ENCODE measurements at places on chromosomes 5 and 9.

GRCh38 chr9:123689701-123690428, 240.1 kb downstream of the DENND1A start:
- no peak for DNase-seq

- DNase-seq, result peak; percentile 47
Observed at GRCh38 chr9:97987487-97987886, 4.3 kb downstream of the ANP32B start.

DNA sequence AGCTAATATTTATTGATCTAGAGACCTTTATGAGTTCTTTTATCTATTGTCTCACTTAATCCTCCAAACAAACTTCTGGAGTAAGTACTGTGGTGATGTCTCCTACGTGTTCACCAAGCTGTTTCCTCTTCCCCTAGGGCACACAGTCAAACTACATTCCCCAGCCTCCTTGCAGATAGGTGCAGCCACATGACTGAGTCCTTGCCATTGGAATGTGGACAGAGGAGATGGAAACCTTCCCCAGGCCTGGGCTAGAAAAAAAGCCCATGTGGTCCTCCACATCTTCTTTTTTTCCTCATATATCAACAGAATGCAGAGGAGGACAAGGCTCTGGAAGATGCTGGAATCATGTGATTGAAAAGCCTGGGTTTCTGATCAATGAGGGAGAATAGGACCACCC, 88.0 kb downstream of the ANKRD55 start:
- DNase-seq, result no peak

DNA sequence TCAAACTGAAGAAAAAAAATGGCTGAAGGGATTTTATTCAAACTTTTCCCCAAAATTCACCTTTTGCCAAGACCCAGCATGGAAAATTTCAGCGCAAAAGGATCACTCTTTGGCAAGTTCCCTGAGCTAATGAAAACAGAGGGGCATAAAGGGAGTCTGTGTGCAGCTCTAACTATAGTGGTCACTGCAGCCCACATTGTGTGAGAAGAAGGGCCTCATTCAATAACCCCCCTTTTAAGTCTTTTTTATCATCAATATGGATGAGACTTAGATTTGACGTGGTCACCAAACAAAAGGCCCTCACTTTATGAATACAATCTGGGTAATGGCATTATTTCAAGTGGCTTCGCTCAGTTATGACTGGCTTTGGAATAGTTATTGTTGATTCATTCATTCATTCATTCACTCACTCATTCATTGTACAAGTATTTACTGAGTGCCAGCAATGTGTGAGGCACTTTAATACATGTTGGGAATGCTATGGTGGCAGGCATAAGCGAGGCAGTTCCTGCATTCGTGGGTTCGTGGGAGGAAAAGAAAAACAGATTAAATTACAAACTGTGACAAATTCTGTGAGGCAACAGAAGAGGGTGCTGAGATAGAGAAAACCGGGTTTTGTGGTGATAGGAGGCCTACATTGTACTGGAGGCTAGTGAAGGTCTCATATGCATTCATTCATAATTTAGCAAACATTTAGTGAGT, 145.7 kb upstream of the KLF4 start:
- no peak for DNase-seq

DNA sequence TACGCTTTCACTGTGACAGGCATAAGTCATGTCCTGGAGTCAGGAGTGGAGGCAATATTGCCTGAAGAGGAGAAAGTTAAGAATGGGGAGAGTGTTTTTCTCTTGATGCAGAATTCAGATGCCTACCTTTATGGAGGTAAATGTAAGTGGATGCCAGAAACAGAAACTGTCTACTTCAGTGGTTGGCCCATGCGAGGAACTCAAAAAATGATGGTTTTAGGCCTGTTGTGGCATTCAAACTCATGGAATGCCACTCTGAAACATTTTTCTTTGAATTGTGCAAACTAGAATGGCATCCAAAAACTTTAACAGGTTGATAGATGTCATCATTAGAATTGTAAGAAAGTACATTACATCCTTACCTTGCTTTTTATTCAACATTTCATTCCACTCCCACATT, 47.7 kb upstream of the NTRK2 start:
- no peak for DNase-seq

GRCh38 chr5:33300209-33300742, 140.5 kb upstream of the TARS1 start:
- DNase-seq, result no peak

GRCh38 chr9:137220317-137221094, 1.5 kb downstream of the RNF208 start:
- no peak for DNase-seq

DNA sequence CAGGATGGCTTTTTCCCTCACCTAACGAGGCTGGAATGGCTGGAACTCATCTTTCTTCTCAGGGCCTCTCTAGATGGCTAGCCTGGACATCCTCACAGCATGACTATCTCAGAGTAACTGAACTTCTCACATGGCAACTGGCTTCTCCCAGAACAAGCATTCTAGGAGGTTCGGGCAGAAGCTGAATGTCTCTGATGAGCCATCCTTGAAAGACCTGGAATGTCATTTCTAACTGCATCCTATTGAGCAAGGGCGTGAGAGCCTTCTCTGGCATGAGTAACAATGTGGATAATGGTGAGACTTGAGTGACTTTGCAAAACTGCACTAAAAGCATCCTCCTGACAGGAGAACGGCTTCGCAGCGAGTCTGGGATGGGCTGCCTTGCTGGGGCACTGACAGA, 487.7 kb downstream of the MAT2B start:
- DNase-seq, result no peak

DNA sequence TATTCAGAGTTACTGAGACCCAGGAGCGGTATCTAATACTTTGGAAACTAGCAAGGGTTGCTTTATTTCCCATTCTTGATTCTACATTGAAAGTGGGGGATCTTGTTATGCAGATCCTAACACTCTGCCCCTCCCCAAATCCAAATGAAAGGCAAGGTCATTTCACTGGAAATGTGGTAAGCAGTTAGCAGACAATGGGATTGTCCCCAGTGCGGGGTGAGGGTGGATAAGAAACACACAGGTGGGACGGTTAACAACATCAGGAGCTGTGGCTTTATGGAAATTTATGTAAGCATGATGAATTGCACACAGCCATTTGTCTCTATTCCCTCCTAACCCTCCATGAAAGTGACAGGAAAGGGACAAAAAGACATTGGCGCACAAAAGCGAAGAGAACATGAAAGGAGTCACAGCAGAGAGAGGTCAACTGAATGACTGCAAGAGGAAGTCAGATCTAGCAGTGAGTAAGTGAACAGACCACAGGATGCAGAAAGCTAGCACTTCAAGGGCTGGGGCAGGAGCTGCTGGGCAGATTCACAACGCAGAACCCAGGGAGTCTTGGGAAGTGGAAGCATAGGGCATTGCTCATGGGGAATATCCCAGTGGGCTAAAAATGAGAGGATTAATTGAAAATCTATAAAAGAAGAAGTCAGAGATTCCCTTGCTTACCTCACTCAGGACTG, 184.4 kb downstream of the HSD17B3 start:
- no peak for DNase-seq

All from germinal center (tissue), 1 donor.